ENCODE measurements at places on chromosomes 3 and 15.
A peak's percentile ranks its signal among the peaks of the same experiment; 100 is the strongest.

GRCh38 chr3:81916890-81917289 lies 155.4 kb upstream of the GBE1 start:
- DNase-seq: no peak

- no peak for DNase-seq
Measured at GRCh38 chr3:140834266-140835037, 107.2 kb upstream of the SLC25A36 start.

GRCh38 chr15:49380912-49381311 lies 42.1 kb upstream of the FGF7 start:
- no peak for DNase-seq

- DNase-seq: no peak
Measured at GRCh38 chr3:168081171-168081771, 14.5 kb downstream of the GOLIM4 start.

DNA sequence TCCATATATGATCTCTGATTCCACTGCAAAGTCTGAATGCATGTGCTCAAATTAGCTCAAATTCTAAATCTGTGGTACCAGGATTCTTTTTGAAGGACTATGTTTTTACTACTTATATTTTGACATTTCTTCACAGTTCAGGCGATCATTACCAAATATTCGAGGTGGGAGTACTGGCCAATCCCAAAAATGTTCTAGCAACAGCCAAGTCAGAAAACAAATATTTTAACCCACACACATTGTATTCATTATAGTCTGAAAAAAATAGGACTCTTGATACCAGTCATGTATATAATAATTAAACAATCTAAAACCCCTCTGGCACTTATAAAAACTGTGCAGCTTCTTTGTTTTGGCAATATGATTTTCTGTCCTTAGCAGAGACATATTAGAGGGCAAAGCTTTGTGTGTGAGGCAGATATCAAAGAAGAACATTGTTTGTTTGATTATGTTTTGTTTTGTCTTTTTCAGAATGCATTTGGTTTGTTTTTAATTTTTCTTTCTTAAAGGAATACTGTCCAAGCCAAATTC lies 37.4 kb downstream of the FGF7 start:
- no peak for DNase-seq

DNA sequence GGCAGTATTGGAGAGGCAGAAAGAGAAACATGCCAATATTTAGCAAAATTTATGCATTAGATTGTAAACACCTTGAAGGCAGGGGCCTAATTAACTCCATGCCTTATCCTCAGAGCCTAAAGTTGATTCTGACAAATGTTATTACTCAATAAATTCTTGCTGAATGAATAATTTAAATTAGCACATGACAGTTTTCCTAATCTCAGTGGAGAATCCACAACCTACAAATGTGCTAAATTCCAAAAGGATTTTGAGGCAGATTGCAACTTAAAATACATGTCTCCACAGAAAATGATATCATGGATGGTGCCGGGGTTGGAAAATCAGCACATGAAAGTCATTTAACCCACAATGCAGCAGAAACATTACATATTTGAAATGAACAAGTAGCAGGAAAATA lies 41.1 kb upstream of the NANOGP8 start:
- no peak for DNase-seq

DNA sequence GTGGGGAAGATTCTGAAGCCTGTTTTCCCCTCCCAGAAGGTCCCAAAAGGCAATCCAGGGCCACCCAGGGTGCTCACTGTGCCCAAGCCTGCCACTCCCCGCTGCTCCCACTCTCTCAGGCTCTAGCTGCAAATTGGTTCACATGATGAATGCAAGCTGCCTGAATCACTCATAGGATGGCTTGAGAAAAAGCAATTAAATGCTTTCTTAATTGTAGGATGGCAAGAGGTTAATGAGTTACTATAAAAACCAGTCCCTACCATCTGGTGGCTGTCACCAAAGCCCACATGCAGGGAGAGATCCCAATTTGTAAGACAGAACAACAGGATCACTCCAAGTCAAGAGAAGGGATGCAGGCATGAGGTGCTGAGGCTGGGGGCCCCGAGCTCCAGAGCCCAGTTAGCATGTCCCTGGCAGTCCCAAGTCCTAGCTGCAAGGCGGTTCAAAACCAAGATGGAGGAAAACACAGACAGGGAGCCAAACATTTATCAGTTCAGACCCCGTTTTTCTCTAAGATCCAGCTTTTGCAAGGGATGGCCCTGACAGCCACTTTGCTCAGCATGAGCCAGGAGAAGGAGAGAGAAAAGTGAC lies 207.1 kb downstream of the UACA start:
- DNase-seq: no peak

DNA sequence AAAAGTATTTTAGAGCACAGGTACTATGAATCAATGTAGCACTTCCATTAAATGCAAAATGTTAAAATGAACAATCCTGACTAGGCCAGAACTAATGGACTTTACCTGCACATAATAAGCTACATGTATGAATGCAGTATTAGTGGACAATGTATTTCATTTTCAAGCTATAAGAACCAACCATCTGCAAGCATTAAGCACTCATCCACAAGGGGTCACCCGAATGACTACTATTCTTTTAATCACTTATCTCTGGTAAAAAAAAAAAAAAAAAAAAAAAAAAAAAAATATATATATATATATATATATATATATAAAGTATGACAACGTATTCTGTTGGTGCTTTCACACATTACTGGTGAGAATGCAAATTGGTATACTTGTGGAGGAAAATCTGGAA lies 7.2 kb downstream of the HERC1 start:
- no peak for DNase-seq

DNA sequence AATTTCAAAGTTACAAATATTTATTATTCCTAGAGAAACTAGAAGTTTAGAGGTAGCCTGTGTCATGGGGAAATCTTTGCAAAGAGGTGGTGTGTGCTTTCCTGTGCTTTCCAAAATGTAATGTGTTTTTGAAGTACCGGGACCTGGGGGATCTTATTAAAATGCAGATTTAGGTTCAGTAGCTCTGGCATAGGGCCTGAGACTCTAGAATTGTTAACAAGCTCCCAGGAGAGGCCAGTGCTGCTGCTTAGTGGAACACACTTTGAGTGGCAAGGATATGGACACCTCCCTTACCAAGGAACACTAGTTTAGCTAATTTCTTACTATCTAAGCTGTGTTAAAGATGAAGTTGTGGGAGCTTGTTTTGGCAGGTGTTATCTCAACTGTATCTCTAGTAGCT lies 428.9 kb downstream of the VGLL3 start:
- DNase-seq: no peak

DNA sequence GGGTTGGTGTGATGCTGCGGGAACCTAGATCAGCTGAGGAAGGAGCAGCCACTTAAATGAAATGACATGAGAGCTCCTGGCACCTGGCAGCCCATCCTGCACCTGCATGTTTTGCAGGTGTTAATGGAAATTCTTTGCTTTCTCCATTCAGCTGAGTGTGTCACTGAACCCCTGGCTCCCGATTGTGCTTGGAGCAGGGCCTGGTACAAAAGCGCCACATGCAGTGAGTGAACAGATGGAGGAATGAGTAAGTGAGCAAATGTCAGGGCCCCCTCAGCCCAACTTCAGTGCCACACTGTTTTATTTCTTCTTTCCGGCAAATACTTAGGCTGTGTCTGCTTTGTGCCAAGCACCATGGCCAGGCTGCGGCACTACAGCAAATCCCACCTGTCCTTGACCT lies 132.2 kb downstream of the ASB7 start:
- DNase-seq: no peak

DNA sequence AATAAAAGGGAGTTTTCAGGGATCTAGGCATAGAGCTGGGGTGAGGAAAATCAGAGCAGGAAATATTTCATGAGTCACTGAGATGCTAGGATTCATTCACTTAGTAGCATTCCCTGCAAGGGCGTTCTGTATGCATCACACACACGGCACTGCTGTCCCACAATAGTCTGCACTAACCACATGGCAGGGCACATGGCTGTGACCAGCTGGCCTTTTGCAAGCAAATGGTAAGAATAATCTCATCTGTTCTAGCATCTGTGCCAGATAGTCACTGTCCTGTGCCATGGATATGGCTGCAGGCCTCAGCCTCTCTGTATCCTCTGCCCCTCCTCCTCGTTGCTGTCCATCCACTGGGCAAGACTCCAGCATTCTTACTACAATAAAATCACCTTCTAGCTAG lies 37.8 kb downstream of the BOC start:
- no peak for DNase-seq

- no peak for DNase-seq
Measured at GRCh38 chr3:12681943-12682390, 18.1 kb upstream of the RAF1 start.

DNA sequence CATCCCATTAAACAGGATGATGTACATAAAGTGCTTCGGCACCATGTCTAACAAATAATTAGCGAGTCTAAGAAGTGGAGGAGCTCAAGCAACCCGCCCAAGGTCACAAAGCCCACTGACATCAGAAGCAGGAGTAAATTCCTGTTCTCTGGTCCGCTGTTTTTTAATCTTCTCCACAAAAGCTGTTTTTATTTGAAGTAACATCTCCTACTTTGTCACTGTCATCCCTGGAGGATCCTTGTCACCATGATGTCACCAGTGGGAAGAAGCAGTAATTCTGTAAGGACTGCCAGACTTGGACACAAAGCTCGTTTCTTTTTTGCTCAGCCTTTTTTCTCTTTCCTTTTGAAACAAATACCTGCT lies 216.2 kb downstream of the STT3B start:
- no peak for DNase-seq

GRCh38 chr3:124890573-124891190 lies 3.5 kb upstream of the ITGB5 start:
- no peak for DNase-seq

GRCh38 chr3:115698851-115699591 lies 75.7 kb downstream of the GAP43 start:
- DNase-seq: no peak

GRCh38 chr3:52218937-52219650 lies 6.4 kb downstream of the TLR9 start:
- no peak for DNase-seq

DNA sequence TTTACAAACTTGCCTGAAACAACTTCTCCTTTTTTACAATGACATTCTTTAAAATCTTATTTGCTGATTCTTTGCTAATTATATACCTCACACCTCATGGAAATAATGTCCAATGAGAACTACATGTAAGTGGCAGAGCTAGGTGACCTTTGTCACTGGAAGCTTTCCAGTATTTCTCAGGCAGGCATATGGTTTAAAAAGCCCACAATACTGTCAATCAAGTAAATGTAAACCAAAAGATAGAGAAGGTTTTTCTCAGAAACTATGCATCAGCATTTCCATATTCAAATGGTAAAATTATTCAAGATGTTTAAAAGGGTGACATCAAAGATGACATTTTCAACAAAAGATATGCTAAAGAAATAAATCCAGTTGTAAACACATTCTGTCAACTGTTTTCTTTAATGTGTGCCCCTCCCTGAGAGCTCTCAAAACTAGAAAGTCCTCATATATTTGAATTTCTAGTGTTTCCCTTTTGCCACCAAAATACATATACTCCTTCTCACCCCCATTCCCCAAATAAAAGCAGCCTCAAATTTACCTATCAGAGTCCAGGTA lies 10.1 kb upstream of the STRIT1 start:
- no peak for DNase-seq

- DNase-seq: no peak
Measured at GRCh38 chr15:36024031-36024688, 478.2 kb upstream of the DPH6 start.

DNA sequence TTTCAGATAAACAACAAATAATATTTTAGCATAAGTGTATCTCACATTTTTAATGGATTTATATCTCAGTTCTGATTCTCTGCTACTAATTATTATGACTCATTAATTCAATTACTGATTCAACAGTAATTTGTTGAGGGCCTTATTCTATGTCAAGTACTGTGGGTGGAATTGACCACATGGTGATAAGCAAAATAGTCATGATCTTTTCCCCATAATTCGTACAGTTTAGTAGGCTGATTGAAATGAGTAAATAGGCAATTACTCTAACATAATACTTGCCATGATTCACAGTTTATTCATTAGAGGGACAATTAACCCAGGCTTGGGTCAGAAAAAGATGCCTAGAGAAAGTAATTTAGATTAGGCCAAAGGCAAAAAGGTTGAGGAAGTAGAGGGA lies 60.9 kb upstream of the SLC4A7 start:
- no peak for DNase-seq

GRCh38 chr3:193357291-193357690 lies 21.3 kb downstream of the ATP13A5 start:
- DNase-seq: no peak

- DNase-seq: peak; percentile 74
Measured at GRCh38 chr15:63234451-63234870, 42.9 kb upstream of the APH1B start.

- DNase-seq: no peak
Measured at GRCh38 chr3:19595884-19596283, 338.1 kb downstream of the EFHB start.

- no peak for DNase-seq
Measured at GRCh38 chr3:180631317-180631716, 29.4 kb downstream of the TTC14 start.

- no peak for DNase-seq
Measured at GRCh38 chr3:78957456-78957855, 810.3 kb downstream of the ROBO1 start.
